Activated T-helper 1 cell treated with anti-CD3 and anti-CD28 coated beads, Interleukin-2, amount 50 U/mL, for 16 hours (primary cell): ENCODE measurements at places on chromosomes 2 and 18.

GRCh38 chr2:208713066-208713745, 306.6 kb downstream of the PTH2R start:
- no peak for DNase-seq

DNA sequence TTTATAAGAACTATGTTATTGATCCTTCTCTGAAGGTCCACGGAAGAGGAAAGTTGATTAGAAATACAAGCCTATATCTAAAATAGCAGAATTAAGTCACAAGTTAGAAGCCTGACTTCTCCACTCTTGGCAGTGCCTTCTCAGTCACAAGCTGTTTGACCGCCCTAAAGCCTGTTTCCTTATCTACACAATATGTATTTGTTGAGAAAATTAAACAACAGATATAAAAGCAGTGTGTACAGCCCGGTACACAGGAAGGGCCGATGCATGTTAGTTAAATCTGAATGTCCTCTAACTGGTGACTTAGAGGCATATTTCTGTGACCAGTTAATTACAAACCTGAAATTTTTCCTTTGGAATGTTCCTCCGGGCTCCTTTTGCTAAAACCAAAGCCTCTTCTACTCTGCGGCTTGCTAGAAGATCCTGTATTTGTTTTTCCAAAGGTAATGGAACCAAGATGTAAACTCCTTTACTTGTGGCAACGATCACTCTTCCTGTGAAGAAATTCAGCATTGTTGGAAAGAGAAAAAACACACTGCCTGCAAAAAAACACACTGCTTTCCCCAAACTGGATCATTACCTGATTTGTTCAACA, 33.4 kb downstream of the TGFBRAP1 start:
- no peak for DNase-seq

GRCh38 chr2:26701596-26701995, 9.1 kb downstream of the KCNK3 start:
- no peak for DNase-seq

GRCh38 chr2:217362286-217362685, 502.4 kb upstream of the TNP1 start:
- no peak for DNase-seq

DNA sequence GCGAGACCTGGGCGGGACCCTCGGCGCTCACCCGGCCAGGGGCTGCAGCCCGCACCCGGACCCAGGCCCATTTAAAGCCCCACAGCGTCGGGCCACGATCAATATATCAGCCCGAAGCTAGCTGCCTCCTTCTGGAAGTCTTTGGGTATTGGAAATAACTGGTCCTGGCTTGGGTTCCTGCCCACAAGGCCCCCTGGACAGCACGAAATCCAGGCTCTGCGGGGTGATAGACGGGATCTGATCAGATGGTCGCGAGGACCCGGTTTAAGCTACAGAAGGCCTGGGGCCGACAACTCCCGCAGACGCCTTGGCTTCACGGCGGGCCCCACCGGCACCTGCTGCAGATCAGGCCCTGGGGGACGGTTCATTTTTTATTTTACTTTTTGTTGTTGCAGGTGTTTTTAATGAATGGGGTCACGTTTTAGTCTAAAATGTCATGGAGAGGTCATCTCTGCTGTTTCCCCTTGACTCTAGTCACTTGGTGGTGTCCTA, 362 bp upstream of the PSTPIP2 start:
- no peak for DNase-seq

- DNase-seq, result no peak
These were observed 13.9 kb upstream of the MBD2 start for GRCh38 chr18:54238173-54238936.

GRCh38 chr18:27661320-27662018, 476.4 kb upstream of the CHST9 start:
- DNase-seq, result no peak

GRCh38 chr18:22674272-22674671, 256.6 kb upstream of the CTAGE1 start:
- no peak for DNase-seq

- no peak for DNase-seq
These were observed 677 bp upstream of the COPS9 start for GRCh38 chr2:240136671-240137292.

DNA sequence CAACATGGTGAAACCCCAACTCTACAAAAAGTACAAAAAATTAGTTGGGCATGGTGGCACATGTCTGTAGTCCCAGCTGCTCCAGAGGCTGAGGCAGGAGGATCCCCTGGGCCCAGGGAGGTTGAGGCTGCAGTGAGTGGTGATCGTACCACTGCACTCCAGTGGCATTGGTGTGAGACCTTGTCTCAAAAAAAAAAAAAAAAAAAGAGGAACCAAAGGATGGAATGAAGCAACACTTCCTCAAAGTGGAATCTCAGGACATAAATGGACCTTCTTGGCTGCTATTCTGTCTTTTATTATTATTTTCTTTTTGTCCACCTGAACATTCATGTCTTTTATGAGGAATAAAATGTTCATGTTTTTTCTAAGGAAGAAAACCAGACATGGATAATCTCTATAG, 13.7 kb downstream of the GEMIN6 start:
- DNase-seq, result no peak

DNA sequence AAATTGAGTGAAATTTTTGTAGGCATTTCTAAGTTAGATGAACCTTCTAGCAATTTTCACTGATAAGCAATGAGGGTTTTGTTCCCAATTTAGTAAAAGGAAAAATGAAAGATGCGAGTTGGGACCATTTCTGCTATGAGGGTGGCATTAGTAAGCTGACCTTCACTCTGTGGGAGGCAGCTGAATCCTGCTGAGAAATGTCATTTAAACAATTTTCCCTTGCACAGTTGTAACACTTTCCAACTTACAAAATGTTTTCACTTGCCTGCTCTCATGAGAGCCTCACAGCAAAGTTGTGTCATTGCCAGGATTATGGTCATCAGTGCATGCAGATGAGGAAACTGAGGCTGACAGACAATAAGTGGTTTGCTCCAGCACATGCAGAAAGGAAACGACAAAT, 527.7 kb downstream of the TNS1 start:
- no peak for DNase-seq

GRCh38 chr2:7573166-7573825, 656.1 kb downstream of the RNF144A start:
- DNase-seq, result no peak

DNA sequence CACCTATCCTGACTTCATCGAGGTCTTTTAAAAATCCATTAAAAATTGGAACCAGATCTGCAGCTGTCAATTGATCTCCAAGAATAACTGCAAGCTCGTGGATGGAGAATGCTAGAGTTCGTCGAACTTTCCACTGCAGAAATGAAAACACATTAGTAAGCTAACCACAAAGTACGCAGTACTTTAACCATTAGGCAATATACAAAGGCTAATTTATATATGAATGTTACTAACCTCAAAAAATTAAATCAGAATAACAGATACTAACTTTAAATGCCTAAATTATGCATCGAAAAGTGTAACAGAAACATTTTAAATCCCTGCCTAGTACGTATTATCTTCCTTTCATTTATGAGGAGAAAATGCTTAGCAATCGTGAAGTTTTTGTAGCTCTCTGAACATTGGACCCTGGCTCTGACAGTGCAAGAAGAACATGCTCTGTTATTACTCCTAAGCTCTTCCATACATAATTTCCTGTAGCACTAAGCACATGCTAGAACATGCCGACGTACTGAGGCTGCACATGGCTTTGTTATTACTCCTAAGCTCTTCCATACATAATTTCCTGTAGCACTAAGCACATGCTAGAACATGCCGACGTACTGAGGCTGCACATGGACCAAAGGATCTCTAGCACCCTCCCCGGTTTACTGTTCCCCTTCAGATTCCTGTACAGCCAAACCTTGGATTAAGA, 57.0 kb downstream of the PPP4R1 start:
- no peak for DNase-seq

DNA sequence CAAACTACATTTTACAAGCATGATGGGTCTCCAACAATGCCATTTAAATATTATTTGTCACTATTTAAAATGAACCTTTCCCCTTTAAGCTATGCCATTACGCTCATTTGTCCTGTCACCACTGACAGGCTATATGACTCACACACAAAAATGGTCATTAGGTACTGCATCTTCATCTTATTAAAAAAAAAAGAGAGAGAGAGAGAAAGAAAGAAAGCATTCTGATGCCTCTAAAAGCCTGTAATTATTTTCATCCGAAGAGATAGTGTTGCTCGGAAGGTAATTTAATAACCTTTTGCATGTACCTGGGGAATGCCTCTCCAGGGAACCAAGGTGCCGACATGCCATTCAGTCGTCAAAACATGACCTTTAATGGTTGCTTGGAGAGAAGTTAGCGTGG, 226.7 kb downstream of the ARHGAP15 start:
- no peak for DNase-seq

DNA sequence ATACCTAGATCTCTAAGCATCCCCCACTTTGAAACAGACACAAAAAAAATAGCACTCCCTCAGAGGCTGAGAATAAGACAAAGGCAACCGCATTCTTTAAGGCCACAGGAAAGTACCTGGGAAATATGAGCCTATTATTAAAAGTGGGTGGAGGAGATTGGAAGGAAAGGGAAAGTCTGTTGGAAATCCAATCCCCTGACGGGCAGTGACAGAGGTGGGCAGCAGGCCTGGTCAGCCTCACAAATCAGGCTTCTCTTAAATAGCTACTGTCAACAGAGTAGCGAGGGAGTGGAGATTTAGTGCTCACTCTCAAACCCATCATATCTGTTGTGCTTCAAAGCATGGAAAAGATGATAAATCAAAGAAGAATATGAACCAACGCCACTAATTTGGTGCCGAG, 324.4 kb downstream of the ALK start:
- DNase-seq, result no peak

GRCh38 chr2:120729406-120730399, 6.0 kb upstream of the GLI2 start:
- DNase-seq, result no peak

- DNase-seq, result no peak
These were observed 398.8 kb downstream of the GALR1 start for GRCh38 chr18:77648411-77648810.

GRCh38 chr2:25692143-25692542, 18.8 kb upstream of the DTNB start:
- DNase-seq, result no peak

GRCh38 chr18:45241982-45242565, 373.2 kb upstream of the SLC14A2 start:
- no peak for DNase-seq

DNA sequence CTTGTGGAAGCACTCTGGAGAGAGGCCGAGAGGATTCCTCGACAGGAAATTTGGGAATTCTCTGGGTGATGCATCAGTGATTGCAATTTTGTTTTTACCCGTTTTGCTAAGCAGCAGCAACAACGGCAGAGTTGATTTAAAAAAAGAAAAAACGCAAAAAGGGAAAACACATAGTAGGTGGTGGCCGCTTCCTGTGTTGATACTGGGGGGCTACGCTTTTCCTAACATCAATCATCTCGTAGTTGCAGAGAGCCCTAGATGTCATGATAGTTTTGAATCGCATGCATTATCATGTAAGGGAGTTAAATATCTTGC, 271 bp upstream of the RBM43 start:
- DNase-seq, result no peak

- DNase-seq, result no peak
These were observed 162.1 kb downstream of the BCL2 start for GRCh38 chr18:63157293-63158011.

DNA sequence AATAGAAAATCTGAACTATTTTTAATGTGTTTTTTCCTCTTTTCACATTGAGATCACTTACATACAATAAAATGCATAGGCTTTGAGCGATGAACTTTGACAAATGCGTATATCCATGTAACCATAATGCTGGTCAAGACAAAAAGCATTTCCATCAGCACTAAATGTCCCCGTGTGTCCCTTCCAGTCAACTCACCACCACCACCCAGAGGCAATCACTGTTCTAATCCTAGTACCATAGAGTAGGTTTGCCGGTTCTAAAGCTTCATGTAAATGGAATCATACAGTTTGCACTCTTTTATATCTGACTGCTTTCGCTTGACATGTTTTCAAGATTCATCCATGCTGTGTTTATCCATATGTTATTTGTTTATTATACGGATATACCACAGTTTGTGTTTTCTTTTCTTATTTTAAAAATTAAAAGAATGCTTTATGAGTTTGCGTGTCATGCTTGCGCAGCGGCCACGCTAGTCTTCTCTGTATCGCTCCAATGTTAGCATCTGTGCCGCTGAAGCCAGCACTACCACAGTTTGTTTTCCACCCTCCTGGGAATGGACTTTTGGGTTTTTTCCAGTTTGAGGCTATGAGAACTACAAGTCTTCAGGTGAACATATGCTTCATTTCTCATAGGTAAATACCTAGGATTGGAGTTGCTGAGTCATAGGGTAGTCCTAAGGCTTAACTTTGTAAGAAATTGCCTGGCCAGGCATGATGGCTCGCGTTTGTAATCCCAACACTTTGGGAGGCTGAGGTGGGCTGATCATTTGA, 197.5 kb upstream of the CHAC2 start:
- DNase-seq, result no peak

DNA sequence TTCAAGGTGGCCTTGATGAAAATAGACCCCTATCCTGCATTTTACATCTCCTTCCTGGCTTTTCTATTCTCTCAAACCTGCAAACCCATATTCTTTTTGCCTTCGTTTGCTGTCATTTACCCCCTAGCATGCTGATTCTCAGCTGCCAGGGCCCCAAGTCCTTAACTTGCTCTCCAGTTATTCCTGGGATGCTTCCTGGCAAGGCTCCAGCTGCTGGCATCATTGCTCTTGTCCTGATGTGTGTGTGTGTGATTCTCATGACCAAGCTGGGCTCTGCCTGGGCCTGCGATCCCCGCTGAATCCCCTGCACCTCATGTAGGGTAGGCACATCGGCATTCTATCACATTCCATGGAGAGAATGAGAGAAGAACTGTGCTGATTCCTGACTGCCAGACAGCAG, 11.9 kb downstream of the NPAS2 start:
- DNase-seq, result no peak
